Smooth muscle cell of the pulmonary artery (primary cell): ENCODE measurements at places on chromosomes 3 and 15. TPM values are rescaled to one million over a fixed set of nuclear protein-coding genes. Genes with fewer than 3 reads are reported as not detected.

The NEO1 gene
- 28.2 and 61.1 TPM in 2 replicates for total RNA-seq

The CHCHD6 gene
- total RNA-seq: 8.7 and 12.1 TPM in 2 replicates

The TUSC7 gene
- not detected in 2 replicates for total RNA-seq

The PPM1L gene
- 7.8 and 11.6 TPM in 2 replicates for total RNA-seq

The C3orf62 gene
- total RNA-seq: 1.4 and 2.5 TPM in 2 replicates

The LPCAT4 gene
- 10.0 and 19.6 TPM in 2 replicates for total RNA-seq

The CADPS gene
- 0.17 and 3.3 TPM in 2 replicates for total RNA-seq

The DUOXA1 gene
- 0.07 TPM in 1 of 2 replicates, not detected in the other for total RNA-seq

The CALML4 gene
- 1.6 and 2.3 TPM in 2 replicates for total RNA-seq

The MYD88 gene
- 13.2 and 13.9 TPM in 2 replicates for total RNA-seq

The XYLB gene
- total RNA-seq: 6.4 and 8.8 TPM in 2 replicates

The MASP1 gene
- total RNA-seq: 1.7 and 5.7 TPM in 2 replicates

The GOLGA8T gene
- total RNA-seq: 0.13 and 0.17 TPM in 2 replicates

The ATR gene
- 24.7 and 25.0 TPM in 2 replicates for total RNA-seq

The OIP5 gene
- 0.56 and 2.0 TPM in 2 replicates for total RNA-seq

The XCR1 gene
- not detected in 2 replicates for total RNA-seq

The HLTF gene
- 43.1 and 69.7 TPM in 2 replicates for total RNA-seq

The PAK6 gene
- total RNA-seq: 0.13 TPM in 2 replicates

The GOLGA8J gene
- not detected in 2 replicates for total RNA-seq

The OR4F6 gene
- not detected in 2 replicates for total RNA-seq

The SNTN gene
- not detected in 2 replicates for total RNA-seq

The SLC28A2 gene
- not detected in 2 replicates for total RNA-seq

The GOLGA8G gene
- not detected in 2 replicates for total RNA-seq
